ENCODE measurements at places on chromosomes 6 and 20. TPM values are rescaled to one million over a fixed set of nuclear protein-coding genes. Genes with fewer than 3 reads are reported as not detected.

- DNase-seq = no peak
These were observed 1.2 kb upstream of the TMEM217 start for GRCh38 chr6:37259191-37259590.

DNA sequence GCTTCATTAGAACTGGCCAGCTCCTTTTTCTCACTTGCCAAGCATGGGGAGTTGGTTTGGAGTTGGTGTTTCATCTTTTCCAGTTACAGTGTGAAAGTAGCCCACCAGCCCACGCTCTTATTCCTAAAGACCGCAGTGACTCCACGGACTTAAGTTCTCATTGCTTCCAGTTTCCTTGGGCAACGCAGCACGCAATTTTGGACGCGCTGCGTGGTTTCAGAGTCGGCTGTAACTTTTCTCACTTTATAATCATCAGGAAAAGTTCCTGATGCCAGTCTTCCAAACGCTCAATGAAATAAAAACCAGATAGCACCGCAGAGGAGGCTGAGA lies 381 bp upstream of the PEX7 start:
- DNase-seq = no peak

ABRACL gene
- 15.2 TPM for polyA plus RNA-seq

BPIFB4 gene
- not detected for polyA plus RNA-seq

DNA sequence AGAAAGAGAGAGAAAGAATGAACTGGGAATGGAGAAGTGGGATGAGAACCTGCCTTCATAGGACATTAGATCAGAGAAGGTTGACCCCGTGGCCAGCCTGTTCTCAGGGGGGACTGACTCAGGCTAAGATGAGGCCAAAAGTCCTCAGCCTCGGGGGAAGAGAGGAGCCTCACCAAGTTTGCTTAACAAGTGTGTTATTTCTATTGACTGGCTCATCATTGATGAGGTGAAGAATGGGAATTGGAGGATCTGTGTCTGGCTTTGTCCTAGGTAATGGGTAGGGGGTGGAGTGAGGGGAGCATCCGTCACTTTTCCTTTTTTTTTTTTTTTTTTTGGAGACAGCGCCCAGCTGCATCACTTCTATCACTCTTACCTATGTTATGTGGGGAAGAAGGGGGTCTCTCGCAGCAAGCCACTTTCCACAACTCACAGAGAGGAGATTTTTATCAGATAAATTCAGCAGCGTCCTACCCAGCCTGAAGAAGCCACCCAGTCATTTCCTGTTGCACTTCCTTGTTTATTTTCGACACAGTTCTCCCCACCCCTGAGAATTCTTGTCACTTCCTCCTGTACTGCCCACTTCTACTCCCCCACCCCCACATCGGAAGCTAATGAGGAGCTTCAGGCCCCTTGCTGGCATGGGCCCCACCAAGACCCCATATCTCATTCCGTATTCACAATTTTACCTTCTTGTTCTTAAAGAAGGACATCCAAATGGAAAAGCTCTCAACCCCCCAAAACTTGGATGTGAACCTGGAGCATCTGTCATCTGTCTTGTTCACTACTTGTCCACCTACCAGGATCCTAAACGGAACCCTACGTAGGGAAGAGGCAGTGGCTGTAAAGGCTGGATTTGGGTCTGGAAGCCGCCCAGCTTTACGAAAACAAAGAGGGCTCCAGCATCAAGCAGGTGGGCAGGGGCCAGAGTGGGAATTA lies 2.8 kb upstream of the RNASET2 start:
- DNase-seq = no peak

DNA sequence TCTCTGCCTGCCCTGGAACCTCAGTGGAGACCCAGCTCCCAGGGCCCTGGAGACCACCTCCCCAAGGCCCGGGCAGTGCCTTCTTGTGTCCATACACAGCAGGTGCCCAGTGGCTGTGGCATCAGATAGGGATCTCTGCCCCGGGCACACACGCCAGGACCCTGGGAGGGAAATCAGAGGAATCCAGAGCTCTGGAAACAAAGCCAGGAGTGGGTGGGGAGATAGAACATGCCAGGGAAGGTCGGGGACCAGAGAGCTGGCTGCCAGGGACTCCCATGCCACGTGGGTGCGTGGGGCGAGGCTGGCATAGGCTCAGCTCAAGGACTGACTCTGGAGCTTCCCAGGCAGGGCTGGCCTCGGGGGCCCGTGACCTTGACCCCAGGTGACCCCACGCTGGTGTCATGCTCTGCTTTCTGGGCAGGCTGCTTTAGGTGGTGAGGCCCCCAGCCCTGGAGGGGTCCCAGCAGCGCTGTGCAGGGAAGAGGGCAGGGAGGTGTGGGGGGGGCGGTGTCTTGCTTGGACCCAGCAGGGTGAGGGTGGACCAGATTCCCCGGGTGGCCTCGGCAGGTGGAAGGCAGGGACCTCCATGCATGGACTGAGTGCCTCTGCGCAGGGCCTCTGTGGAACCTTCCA lies 17.6 kb upstream of the GATA5 start:
- no peak for DNase-seq

- no peak for DNase-seq
These were observed 103.7 kb downstream of the SNAP25 start for GRCh38 chr20:10322073-10323012.

GRCh38 chr6:135675862-135676261 lies 175.6 kb upstream of the PDE7B start:
- no peak for DNase-seq

DNA sequence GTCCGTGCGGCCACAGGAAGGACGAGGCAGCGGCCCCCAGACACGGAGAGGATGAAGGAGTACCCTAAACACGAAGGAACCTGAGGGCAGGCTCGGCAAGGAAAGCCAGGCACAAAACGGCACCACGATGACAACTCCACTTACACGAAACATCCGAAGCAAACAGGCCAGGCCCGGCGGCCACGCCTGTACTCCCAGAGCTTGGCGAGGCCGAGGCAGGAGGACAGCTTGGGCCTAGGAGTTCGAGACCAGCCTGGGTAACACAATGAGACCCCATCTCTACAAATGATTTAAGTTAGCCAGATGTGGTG lies 13.4 kb downstream of the KCNQ2 start:
- DNase-seq = no peak

EFCAB8 gene
- polyA plus RNA-seq = 0.20 TPM

DNA sequence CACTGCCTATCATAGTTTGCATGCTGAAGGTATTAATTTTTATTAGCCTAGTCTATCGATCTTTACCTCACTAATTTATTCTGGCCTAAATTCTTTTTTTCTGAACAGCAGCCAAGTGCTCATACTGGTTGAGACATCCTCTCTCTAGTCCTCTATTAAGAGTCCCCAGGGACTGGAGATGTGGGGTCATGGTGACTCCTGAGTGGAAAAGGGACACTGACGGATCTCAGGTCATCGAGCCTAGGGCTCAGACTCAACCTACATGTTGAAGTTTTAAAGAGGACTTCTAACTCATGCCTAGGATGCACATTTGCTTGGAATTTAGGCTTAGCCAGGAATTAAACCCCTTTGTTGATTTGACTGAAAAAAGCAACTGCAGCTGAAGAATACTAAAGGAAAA lies 378.1 kb downstream of the BTBD9 start:
- DNase-seq = no peak

- DNase-seq = peak; percentile 77
These were observed at the start of gene CEBPB for GRCh38 chr20:50190251-50191064. Gene CEBPB, plus strand, starts transcription at chr20:50190830. Its CDS starts 204 bp downstream, at chr20:50191034.

- DNase-seq = no peak
These were observed 33.1 kb upstream of the RNF8 start for GRCh38 chr6:37320646-37321045.

GRCh38 chr6:19035461-19036195 lies 648.5 kb downstream of the RNF144B start:
- DNase-seq = no peak

PSMB9 gene
- 5.9 TPM for polyA plus RNA-seq

All from left renal pelvis (tissue), 4 donors.